ENCODE measurements at places on chromosomes 2 and 18.

GRCh38 chr2:239109041-239109927 is 261.4 kb downstream of the TWIST2 start:
- DNase-seq = no peak

DNA sequence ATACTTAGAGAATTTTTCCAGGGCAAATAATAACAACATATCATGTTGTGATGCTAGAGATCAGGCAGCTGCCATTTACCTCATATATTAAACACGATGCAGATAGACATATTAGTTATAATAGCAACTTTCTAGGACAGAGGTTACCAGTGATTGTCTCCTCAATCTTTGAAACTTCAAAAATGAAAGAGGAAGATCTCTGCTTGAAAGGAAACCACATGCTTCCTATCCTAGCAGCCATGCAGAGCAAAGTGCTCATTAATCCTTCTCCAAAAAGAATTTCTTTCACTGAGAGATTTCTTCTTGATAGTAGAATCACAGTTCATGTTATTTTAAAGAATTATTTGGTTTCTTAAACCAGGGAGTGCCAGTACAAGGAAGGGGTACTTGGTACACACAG is 317.2 kb downstream of the CPS1 start:
- DNase-seq = no peak

GRCh38 chr2:38438883-38439612 is 62.0 kb upstream of the ATL2 start:
- DNase-seq = no peak

DNA sequence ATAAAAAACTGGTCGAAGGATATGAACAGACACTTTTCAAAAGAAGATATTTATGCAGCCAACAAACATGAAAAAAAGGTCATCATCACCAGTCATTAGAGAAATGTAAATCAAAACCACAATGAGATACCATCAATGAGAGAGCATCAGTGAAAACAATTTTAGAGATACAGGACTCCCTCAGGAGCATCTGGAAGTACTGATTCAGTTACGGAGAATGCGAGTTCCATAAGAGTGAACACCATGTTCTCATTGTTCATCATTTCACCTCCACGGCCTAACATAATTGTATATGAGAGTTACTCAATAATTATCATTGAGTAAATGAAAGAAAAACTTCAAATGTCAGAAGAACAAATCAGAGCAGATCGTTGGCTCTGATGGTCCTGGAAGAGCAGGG is 140.9 kb upstream of the TANK start:
- DNase-seq = no peak

DNA sequence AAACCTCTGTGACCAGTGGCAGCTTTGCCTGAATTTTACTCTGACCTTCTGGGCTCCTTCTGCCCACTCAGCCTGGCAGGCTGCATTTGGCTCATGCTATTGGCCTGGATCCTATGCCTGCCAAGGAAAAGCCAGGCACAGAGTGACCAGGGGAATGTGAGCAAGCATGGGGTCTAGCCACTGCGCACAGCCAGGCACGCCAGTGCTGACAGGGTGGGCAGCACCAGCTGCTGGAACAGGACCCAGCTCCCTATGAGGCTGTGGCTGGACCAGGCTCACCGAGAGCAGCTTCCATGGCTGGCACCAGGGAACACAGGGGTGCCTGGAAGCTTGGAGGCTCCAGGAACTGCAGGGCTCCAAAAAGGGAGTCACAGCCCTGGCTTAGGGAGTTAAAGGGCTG is 311.5 kb upstream of the SYT4 start:
- no peak for DNase-seq

GRCh38 chr2:17772532-17772931 is 18.6 kb downstream of the GEN1 start:
- DNase-seq = no peak

Measured in activated naive CD4-positive, alpha-beta T cell (primary cell).